ENCODE measurements at places on chromosomes 16 and 17.

DNA sequence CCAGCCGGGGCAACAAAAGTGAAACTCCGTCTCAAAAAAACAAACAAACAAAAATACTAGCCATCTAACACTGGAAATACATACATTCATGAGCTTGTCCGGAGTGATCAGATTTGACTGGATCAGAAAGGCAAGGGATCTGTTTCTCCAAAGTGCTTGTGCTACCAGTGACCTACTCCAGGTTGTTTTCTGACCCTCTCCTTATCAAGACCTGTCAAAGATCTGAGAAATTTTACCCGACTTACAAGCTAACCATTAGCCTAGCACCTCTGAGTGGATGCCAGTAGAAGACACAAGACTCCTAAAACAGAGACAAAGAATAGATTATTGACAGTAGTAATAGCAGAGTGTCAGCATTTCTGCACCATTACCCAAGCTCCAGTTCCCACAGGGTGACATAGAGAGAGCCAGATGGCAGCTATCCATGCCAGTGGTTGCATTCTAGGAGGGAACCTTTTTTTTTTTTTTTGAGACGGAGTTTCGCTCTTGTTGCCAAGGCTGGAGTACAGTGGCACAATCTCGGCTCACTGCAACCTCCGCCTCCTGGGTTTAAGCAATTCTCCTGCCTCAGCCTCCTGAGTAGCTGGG lies 9.8 kb downstream of the ASPA start:
- no peak for DNase-seq

DNA sequence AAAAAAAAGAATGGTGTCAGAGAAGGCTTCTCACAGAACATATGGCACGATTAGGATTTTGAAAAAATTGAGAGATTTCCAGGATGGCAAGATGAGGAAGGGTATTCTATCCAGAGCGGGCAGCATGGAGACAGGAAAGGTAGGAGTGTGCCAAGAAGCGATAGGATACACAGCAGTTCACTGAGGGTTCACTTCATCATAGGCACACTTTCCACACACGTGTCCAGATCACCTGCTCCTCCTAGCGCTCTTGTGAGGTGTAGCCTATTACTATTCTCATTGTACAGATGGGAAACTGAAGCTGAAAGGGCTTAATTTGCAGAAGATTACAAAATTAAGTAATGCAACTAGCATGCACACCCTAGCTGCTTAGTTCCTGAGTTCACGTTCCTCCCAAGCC lies 6.2 kb upstream of the ELAC2 start:
- no peak for DNase-seq

DNA sequence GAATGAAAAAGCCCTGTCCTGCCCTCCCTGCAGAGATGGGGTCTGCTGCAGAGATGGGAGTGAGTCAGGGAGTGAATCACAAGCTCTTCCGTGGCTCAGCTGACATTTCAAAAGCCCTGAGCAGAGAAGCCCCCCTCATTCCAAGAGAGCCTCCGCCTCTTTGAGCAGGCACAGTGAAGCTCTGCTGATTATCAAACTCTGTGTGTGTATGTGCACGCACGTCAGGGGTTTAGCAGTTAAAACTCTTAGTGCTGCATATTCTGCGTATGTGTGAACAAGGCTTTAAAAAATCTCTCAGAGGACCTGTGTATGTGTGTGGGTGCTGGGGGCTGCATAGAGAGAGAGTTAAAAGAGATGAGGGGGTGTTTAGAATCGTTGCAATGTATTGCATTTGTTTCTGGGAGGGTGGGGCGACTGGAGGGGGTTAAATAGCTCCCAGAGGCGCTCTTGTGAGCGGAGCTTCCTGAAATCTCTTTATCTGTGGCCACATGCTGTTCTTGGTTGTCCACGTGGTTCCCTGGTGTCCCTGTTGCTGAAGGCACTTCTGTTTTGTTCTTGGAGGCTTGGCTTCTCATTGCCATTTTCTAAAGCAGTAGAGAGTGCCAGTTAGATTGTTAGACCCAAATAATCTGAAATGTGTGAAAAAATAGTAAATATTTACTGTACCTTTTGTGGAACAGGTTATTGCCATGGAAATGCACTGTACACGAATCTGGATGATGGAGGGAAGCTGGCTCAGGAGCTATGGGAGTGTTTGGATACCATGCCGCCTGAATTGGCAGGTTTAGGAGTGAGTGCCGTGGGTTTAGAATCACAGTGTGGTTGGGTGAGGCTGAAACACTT lies 116.6 kb downstream of the PRKCB start:
- DNase-seq: no peak

DNA sequence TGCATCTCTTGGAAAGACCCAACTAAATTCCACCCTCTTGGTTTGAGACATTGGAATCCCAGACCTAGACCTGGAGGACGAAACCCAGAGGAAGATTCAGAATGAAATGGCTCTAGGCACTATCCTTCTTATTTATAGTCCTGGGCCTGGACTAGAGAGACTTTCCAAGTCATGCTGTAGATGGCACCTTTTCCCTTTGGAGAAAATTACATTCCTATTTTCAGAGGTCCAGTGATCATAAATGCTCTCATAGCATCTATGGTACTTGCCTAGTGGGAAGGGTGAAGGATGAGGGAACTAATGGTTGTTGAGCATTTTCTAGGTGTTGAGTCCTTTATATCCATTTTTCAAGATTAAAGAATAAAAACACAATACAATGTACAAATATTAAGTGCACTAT lies 37.1 kb downstream of the SPACA3 start:
- DNase-seq: no peak

DNA sequence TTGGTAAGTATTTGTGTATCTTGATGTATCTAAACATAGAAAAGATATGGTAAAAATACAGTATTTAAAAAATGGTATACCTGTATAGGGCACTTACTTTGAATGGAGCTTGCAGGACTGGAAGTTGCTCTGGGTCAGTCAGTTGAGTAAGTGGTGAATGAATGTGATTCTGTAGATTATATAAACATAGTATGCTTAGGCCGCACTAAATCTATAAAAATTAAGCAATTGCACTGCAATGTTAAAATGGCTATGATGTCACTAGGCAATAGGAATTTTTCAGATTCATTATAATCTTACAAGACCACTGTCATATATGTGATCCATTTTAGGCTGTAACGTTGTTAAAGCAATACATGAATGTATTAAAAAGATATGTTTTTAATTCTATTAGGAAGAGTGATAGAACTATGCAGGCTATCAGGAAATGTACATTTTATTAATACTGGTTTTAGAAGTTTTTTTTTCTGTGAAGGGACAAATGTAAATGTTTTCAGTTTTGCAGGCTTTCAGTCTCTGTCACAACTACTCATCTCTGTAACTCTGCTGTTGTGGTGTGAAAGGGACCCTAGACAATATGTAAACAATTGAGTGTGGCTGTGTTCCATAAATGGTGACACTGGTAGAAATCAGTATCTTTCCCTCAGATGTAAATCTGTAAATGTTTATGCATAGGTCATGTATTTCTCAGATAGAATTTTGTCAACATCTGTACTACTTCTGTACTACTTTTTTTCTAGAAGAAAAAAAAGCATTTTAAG lies 10.5 kb downstream of the CBFB start:
- no peak for DNase-seq

DNA sequence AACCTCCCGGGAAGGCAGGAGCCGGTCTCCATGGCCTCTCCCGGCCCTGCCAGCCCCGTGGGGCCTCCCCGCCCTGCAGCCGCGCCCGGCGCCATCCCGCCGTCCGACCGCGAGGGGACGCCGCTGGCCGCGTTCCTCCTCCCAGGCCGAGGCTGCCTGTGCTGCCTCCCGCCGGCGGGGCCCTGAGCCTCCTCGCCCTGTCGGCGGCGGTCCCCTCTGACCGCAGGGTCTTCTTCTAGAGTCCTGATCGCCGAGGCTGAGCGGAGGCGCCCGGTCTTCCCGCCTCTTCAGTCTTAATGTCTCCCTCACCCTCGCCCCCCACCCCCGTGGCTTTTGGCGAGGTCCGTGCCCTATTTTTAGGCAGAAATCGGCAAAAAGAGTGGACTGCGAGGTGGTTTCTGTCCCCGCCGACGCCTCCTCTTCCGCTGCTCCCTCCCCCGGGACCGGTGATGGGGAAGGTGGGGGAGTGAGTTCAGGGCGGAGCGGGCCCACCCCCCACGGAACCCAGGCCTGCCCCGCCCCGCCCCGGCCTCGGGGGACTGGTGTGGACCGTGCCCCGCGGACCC lies 794 bp upstream of the CPNE7 start:
- DNase-seq: no peak
